ENCODE measurements at places on chromosomes 12 and 14.

DNA sequence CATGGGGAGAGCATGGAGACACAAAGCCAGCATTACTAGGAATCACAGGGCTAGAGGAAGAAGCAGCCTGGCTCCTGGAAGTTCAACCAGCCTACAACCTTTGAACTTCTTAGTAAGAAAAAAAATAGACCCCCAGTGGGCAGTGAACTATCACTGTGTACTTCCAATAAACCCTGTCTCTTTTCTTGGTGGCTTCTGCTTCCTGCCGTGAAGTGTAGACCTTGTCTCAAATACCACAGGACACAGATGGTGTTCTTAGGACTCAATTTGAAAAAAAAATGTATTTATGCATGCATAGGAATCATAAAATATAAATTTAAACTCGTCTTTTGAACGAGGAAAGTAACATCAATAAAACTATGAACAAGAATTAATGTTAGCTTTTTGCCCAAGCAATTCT lies 3.6 kb upstream of the PTGER2 start:
- no peak for DNase-seq

- peak; percentile 63 for DNase-seq
Observed at GRCh38 chr14:95516554-95517181, at the start of gene SYNE3. SYNE3 (minus strand) TSS chr14:95516650; CDS start chr14:95475821, 40,829 bp downstream.

- DNase-seq = no peak
Observed at GRCh38 chr14:73324533-73324932, 87.2 kb downstream of the PAPLN start.

DNA sequence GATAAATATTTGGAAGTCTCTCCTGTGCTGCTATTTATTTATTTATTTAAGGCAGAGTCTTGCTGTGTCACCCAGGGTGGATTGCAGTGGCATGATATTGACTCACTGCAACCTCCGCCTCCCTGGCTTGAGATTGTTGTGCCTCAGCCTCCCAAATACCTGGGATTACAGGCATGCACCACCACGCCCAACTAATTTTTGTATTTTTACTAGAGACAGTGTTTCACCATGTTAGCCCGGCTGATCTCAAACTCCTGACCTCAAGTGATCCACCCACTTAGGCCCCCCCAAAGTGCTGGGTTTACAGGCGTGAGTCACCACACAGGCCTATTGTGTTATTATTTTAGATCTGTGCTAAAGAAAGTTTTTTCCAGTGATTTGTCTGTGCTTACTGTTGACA lies 225.2 kb downstream of the CCER1 start:
- DNase-seq = no peak

DNA sequence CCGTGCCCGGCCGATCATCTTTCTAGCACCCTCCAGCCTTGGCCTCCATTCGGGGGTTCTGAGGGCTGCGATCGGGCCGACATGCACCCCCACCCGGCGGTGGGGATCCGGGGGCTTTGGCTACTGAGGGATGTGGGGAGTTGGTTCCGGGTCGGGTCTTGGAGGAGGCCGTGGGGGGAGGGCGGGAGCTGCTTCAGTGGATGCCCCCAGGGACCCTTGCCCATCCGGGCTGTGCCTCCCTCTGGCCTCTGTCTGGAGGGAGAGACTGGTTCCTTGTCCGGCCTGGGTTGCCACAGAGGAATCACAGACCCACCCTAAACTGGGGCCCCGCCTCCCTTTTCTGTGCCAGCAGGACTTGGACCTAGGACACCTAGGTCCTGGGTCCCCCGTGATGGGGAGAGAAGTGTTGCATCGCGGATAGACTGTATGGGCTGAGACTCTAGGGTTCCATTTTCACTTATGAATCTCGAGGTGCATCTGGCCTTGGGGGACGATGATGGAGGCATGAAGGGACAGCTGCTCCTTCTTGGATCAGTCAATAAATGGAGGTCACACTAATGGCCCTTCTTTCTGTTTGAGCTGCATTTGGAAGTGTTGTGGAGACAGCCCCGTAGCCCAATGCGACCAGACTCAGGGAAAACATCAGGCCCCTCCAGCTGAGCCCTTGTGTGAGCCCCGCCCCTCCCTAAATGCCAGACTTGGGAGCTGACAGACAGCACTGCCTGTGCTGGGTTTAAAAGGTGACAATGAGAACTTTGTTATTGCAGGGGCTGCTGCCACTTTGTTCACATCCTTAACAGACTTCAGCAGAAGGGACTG lies 577 bp downstream of the DTX3 start:
- DNase-seq = no peak

DNA sequence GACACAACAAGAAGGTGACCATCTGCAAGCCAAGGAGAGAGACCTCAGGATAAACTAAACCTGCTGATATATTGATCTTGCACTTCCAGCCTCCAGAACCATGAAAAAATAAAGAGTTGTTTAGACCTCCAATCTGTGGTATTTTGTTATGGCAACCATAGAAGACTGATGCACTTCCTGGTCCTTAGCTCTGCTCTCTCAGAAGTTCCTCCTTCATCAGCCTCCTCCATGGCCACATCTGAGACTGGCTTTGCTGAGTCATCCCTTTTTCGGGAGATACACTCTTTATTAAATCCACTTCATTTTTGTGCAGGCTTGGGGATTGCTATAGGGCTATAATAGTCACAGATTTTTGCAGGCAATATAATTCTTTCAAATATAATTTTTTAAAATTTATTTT lies 89.6 kb upstream of the ATF7IP start:
- DNase-seq = peak; percentile 31

GRCh38 chr12:56230432-56231183 lies 757 bp downstream of the SLC39A5 start:
- no peak for DNase-seq

- no peak for DNase-seq
Observed at GRCh38 chr14:89241934-89242651, 174.9 kb downstream of the FOXN3 start.

DNA sequence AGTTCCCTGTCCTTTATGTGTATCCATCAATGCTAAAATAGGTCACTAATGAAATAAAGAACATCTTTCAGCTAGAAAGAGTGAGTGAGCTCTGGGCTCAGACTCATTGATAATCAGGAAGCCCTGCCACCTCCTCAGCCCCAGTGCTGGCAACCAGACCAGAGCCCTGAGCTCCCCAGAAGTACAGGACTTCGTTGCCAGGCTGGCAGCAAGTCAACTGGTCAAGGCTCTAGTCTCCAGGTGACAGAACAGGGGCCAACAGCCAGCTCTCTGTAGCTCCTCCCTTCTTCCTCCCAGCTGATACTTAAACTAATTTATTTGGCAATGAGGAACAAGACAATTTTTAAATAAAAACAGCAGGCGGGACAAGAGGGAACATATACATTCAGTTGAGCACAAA lies 145.3 kb downstream of the EGLN3 start:
- DNase-seq = no peak

DNA sequence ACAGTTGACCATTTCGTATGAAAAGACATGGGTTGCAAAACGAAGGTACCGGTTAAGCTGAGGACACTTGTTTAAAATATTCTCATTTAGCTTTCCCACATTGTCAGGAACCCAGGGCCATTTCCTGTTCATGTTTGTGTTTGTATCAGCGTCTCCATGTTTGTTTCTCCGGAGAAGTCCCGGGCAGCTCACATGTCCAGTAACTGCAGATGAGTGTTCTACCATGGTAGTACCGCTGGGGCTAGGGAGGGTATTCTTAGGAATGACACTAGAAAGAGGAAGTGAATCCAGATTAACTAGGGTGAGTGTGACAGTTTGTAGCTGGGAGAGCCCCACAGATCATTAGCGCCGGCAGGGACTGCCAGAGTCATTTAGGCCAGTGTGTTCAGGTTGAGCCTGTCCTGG lies 50.0 kb upstream of the EVL start:
- DNase-seq = no peak

DNA sequence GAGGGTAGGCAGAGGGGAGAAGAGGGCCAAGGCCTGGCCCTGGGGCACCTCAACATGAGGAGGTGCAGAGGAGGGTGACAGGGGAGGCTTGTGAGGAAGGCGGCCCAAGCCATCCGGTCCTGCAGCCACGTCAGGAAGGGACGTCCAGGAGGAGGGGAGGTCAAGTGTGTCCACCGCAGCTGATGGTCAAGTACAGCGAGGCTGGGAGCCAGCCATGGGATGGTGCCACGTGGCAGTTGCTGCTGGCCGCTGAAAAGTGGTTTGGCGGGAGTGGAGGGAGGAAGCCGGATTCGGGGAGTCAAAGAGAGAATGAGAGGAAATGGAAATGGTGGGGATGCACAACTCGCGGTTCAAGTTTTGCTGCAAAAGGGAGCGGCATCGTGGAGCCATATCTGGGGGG lies 41.2 kb downstream of the PRIMA1 start:
- no peak for DNase-seq

GRCh38 chr14:52463375-52463774 lies 88.9 kb downstream of the TXNDC16 start:
- DNase-seq = no peak

GRCh38 chr12:89975574-89975973 lies 266.9 kb upstream of the ATP2B1 start:
- no peak for DNase-seq

- DNase-seq = no peak
Observed at GRCh38 chr12:132481771-132482745, 7.9 kb upstream of the FBRSL1 start.

DNA sequence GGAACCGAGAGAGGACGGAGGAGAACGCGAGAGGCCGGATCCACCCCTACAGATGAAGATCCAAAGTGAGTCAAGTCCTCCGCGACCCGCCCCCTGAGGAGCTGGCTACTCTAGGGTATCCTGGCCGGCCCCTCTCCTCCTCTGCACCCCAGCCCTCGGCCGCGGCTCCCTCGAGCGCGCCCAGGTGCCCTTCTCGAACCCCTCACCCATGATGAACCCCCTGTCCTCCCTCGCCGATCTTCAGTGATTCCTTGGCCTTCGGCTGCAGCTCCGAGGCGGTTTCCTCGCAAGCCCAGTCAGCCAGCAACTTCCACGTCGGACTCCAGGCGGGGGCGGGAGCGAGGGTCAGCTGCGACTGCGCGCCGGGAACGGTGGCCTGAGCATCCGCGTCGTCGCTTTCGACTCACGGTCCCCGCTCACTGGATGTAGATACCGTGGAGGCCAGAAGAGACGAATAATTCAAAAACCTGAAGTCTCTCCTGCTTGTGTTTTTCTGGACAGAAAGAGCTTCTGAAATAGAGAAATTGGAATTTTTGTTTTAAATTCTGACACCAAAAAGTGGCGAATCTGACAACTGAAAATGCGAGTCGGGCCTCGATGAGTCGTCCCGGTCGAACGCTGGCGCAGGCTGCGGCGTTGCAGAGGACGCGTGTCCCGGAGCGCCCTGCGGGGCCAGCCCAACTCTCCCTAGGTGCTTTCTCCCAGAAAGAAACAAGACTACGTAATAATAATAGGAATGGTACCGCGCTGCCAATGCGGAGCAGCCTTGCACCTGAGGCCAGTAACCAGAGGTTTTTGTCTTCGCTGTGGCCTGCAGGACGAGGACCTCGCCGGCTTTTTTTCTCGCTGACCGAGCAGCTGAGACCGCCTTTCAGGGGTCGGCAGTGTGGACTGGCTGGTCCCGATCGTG lies at the start of gene ARL1:
ARL1 (minus strand) TSS at position 337 of the 910 bp plus-strand sequence; CDS start at position 210, 127 bp downstream.
- peak; percentile 72 for DNase-seq

DNA sequence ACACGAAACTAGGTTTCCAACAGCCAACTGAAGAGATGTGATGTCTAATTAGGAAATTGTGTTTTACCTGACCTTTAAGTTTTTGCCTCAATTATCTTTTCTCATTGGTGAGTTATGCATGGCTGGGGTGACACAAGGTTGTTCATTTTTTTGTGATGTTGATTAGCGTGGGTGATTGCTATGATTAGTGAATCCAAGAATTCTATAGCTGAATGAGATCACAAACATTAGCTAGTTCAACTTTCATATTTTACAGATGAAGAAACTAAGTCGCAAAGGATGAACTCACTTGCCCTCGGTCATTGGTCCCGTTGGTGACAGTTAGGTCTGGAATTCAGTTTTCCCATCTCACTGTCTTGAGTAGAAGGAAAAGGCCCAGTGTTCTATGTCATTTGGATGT lies 32.6 kb upstream of the LMNTD1 start:
- no peak for DNase-seq

DNA sequence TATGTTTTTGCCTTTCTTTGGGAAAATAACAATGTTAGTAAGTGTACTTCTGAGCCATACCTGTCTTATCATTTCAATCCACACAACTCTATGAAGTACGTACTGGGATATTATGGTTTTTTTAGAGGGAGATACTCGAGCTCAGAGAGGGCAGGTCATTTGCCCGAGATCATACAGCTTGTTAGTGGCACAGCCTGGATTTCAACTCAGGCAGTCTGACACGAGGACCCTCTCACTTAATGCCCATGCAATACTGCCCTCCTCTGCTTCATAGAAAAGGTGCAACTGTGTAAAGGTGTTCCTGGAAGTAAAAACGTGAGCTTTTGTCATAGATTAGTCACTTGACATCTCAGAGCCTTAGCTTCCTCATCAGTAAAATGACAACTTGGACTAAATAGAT lies 128.0 kb downstream of the NDUFA12 start:
- peak; percentile 29 for DNase-seq

DNA sequence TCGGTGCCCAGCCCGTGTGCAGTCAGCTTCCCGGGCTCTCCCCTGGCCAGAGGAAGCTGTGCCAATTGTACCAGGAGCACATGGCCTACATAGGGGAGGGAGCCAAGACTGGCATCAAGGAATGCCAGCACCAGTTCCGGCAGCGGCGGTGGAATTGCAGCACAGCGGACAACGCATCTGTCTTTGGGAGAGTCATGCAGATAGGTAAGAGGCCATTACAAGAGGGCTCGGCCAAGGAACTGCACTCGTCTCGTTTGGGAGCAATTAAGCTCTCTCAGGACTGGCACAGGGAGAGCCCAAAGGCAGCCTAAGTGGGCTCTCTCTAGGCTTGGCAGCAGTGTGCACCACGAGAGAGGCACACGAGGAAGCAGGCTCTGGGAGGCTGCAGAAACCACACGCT lies 3.7 kb downstream of the WNT5B start:
- DNase-seq = no peak

DNA sequence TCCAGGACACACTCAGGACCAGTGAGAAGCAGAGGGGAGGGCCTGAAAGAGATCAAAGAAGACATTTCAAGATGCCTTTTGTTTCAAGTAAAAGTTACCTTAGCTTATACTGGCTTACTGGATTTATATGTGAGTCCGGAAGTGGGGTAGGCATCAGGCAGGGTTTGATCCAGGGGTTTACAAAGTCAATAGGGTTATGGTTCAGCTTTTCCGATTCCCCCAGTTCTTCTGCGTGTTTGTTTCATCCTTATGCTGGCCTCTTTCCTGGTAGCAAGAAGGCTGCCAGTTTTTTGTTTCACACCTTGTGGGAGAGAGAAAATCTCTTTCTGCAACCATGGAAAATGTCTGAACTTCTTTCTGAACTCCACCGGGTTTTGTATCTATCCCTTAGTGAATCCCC lies 126.3 kb downstream of the ESRRB start:
- no peak for DNase-seq

DNA sequence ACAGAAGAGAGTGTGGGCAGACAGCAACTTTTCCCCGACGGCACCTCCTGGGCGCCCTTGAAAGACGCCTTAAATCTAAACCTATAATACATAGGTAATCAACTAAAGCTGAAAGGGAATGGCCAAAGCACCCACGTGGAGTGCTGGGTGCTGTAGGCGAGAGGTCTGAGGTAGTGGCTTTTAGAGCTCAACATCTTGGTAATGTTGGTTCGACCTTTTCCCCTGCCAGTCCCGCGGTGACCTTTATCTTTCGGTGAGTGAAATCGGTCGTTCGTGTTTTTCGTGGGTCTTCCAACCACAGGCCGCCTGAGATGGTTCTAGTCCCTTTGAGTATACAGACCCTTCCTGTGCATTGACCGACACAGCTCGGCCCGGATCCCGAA lies 9.1 kb downstream of the OR6S1 start:
- peak; percentile 48 for DNase-seq

- DNase-seq = peak; percentile 43
Observed at GRCh38 chr14:105525861-105526775, at the start of gene TMEM121. TMEM121 (plus strand) TSS chr14:105526583; CDS start chr14:105528835, 2,252 bp downstream.

Measured in activated CD8-positive, alpha-beta T cell treated with anti-CD3 and anti-CD28 coated beads, Interleukin-2, amount 10 ng/mL, durations not matched to agents 7 days and 5 days (primary cell).